HS-5 (cell line): ENCODE measurements at places on chromosomes 2 and 18.

DNA sequence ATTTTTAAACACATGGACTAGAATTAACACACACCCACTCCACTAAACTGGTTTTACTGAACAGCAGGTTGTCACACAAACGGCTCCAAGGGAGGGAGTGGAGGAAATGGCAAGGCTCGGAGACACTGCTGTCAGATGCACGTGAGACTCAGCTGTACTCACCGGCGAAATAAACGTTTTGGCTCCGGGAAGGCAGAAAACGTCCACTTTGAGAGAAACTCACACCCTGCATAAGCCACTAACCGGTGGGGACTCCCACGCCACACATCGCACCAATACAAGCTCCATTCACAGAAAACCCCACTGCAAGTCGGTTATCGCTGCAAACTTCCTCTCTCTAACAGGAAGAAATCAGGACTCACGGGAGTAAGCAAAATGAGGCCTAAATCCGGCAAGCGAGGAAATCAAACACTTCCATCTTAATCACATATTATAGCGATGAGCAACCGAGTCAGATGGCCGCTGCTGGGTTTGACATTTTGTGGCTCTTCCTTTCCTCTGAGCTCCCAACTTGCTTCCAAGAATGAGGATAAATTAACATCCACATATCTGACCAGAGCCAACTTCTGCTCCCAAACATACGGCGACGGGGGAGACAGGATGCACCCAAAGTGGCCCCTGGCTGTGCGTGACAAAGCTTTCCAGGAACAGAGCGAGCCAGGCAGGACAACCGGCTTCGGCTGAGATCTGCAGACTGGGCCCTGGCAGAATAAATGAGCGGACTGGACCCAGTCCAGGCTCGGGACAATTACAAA, 63.5 kb downstream of the HDAC4 start:
- DNase-seq, result no peak

DNA sequence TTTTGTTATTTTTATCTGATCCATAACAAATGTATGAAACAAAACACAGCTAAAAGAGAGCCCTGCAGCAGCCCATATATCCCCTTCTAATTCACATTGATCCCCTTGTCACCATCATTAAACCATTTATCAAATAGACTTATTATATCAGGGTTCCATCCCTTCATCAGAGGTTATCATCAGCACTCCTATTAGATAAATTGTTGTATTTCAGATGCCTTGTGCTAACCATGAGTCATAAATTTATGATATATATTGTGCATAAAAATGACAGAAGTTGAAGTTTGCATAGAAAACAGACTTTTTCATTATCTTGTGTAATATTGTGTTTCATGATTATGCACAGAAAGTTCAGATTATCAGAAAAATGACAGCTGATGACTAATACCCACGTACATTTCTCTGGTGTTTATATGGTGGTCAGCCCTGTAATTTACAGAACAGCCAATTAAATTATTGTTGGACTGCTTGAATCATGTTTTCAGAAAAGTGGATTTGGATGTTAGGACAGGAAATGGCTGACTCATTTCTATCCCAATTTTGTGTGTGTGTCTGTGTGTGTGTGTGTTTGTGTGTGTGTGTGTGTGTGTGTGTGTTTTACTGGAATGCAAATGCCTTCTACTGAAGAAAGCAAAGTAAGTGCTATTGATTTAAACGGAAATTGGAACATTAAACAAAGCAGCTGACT, 80.9 kb downstream of the PPP1R1C start:
- DNase-seq, result peak; percentile 92

- no peak for DNase-seq
Measured at GRCh38 chr2:166444306-166444705, 49.7 kb downstream of the SCN7A start.

DNA sequence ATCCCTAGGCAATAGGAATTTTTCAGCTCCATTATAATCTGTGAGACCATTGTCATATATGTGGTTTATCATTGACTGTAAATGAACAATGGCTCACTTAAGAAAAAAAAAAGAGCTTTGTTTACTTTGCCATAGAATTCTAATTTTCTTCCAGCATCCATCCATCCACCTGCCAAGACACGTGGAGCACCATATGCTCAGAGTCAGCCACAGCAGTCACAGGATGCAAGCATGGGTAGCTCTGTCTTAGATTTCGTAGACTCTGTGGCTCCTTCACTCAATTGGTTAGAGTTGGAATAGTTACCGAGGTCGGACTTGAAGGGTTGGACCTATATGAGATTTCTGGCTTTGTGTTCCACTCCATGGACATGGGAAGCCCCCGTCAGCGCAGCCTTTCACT, 75.6 kb downstream of the COA5 start:
- no peak for DNase-seq

- DNase-seq, result no peak
Measured at GRCh38 chr2:134682726-134683125, 36.1 kb downstream of the TMEM163 start.

- DNase-seq, result no peak
Measured at GRCh38 chr18:37422116-37422515, 143.5 kb downstream of the CELF4 start.

GRCh38 chr2:31127931-31128330, 10.3 kb downstream of the GALNT14 start:
- no peak for DNase-seq

GRCh38 chr2:38178556-38179419, 102.8 kb upstream of the CYP1B1 start:
- DNase-seq, result peak; percentile 96

DNA sequence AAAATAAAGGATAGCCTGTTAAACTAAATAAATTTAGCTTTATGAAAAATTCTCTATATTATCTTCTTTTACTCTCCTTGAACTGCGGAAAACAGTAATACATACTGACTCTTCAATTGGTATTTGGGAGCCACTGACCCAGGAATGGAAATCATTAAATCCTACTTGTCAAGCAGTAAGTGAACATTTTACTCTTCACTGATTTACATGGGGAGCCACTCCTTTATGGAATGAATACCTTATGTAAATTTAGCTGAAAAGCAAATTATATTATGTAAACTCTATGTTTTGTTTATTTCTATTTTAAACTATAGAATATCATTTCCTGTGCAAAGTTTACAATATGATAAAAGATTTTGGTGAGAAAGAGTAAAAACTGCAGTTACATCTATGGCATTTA, 85.2 kb downstream of the STRADB start:
- DNase-seq, result no peak

- DNase-seq, result no peak
Measured at GRCh38 chr2:129768036-129768386, 211.5 kb upstream of the RAB6C start.

DNA sequence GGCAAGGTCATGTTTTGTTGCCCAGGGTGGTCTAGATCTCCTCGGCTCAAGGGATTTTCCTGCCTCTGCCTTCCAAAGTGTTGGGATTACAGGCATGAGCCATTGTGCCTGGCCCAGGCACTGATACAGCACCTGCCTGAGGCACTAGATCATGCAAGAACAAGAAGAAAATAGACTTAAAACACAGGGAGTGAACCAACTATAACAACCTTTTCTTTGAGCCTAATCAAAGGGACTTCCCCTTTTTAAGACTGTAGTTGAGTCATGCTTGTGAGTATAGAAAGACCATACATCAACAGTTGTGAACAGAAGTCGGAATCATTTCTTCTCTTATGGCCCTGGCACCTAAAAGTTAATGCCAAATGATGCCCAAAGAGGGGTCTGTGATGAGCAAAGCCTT, 47.9 kb upstream of the MAPRE2 start:
- no peak for DNase-seq

DNA sequence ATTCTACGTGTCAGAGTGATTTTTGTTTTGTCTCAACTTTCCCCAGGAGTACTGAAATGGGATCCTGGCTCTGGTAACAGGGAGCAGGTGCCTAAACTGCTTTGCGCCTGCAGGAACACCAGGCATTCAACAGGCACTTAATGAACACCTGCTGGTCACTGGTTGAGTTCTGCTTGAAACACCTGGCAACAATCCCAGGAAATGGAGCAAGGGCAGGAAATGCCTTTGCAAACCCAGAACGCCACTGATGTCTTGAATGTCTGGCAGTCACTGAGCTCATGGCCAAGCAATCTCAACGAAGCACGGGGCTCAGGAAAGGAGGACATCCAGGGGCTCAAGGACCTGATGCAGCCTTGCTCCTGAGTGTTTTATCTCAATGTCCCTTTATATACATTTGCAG, 360.0 kb upstream of the RAB6C start:
- DNase-seq, result no peak

GRCh38 chr2:129653246-129653645, 326.2 kb upstream of the RAB6C start:
- no peak for DNase-seq

- no peak for DNase-seq
Measured at GRCh38 chr18:4211111-4211837, 243.8 kb downstream of the DLGAP1 start.
